ENCODE measurements at places on chromosomes 2 and 18. TPM values are rescaled to one million over a fixed set of nuclear protein-coding genes. Genes with fewer than 3 reads are reported as not detected.

Gene TNFAIP6
- not detected for total RNA-seq

Gene ZNF804A
- not detected for total RNA-seq

GRCh38 chr2:217218269-217219163, 358.7 kb upstream of the TNP1 start:
- no peak overlapping the region for H3K4me3 ChIP-seq
- no peaks in the 10 kb centered on the region for H3K27me3 ChIP-seq
- no peaks in the 10 kb centered on the region for H3K4me1 ChIP-seq

Gene CCNT2
- 67.5 TPM for total RNA-seq

Gene ABHD1
- total RNA-seq: 1.0 TPM

DNA sequence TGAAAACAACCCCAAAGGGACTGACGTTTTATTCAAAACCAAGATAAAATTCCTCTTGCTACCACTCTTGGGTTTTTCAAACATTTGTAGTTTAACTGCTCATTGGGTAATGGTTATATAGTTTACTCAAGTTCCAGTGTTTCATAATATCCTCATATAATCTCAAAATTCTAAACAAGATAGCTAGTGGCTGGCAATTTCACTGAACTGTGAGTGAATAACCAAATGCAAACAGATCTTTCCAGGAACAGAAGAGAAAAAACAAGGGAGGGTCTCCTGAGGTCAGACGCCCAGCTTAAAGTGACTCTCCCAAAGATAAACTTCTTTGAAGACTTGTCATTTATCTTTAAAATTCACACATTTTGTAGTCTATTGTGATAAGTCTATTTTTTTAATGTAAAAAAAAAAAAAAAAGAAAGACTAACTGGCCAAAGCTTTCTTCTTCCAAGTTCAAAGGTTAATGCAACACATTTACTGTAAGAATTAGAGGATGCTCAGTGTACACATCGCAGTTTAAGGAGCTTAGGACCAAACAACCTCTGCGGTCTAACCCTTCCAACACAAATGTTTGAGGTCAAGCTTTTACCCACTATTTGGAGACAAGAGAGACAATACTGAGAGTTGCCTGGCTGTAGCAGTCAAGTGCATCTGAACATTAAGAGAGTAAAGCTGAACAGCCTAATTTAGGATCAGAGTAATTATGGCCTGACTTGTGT, 26.6 kb downstream of the LPIN2 start:
- DNase-seq: no peak
- no peak overlapping the region for H3K27ac ChIP-seq
- H3K36me3 ChIP-seq: peaks cover 3% of the 10 kb centered on the region

Gene TEX44
- total RNA-seq: not detected
